HTR-8/SVneo (cell line): ENCODE measurements at places on chromosomes 1 and 21.

GRCh38 chr1:244341455-244342450, 110.0 kb downstream of the ADSS2 start:
- no peak for DNase-seq

GRCh38 chr1:29218223-29218622, 12.5 kb downstream of the MECR start:
- no peak for DNase-seq

DNA sequence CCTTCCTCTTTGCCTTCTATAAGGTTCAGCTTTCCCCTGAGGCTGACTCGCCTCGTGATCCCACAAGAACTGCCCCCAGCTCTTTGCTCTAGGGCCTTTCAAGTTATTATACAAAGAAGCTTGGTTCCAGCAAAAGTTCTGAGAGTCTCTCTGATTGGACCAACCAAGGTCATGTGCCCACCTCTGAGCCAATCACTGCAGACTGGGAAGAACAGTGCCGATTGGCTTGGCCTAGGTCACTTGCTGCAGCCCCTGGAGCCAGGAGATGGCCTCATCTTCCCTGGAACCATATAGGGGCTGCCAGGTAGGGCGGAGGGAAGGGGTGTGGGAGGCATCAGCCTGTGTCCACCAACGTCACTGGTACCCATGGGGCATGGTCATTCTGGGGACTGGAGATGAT, 22.8 kb downstream of the TAS1R2 start:
- DNase-seq: no peak

GRCh38 chr1:226991920-226992319, 51.8 kb downstream of the COQ8A start:
- no peak for DNase-seq

DNA sequence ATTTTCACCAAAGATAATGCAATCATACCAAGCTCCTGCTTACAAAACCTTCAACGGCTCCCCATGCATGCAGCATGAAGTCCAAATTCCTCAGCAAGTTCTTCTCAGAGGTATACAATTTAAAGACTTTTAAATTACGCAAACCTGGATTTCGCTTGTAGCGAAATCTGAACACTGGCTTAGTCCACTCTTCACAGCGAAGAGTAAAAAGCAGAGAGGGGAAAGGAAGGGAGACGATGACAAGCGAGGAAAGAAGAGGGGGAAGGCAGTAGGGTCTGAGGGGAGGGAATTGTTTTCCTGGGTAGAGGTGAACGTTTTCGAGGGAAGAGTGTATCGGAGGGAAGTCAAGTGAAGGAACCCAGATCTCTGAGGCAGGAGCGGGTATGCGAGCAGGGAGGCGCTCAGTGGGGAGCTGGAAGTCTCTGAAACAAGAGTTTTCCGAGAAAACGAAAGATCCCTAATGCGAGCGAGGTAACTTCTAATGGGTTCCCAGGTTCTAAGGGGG, 790 bp downstream of the TESK2 start:
- DNase-seq: no peak

DNA sequence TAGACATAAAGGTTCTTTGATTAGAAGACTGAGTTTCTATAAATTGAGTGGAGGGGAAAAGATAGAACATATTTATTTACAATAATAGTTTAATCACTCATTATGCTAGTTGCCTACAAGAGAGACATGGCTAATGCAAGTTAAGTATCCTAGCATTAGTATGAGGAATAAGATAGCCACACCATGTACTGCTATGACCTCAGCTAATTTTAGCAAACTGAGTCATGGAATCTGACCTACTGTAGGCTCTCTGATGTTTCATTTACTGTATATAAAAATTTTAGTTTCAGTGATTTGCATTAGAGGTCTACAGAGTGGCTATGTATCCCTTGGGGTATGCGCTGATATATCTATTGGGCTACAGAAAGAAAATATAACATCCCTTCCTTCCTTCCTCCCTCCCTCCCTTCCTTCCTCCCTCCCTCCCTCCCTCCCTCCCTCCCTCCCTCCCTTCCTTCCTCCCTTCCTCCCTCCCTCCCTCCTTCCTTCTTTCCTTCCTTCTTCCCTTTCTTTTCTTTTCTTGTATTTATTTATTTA, 5.8 kb downstream of the AGL start:
- no peak for DNase-seq

- no peak for DNase-seq
Measured at GRCh38 chr1:156844102-156844501, 14.8 kb downstream of the INSRR start.

DNA sequence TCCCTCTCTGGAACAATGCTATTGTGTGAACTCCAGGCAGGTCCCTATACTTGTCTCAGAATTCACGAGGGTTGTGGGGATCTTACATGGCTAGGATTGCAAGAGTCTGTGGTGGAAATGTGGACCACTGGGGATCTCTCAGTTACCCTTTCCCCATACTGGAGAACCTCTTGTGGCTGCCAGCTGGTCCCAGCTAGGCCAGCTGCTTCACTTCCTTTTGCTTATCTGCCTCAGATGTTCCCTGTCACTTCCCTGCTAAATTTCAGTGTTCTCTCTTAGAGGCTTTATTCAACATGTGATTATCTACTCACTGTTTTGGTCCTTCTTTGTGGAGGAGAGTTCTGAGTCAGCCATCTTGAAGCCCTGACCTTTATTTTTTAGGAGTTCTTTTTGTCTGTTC, 75.9 kb upstream of the SAMD13 start:
- DNase-seq: no peak

- no peak for DNase-seq
Measured at GRCh38 chr1:182185136-182185535, 123.6 kb upstream of the ZNF648 start.

GRCh38 chr1:7426780-7427604, 344.1 kb upstream of the VAMP3 start:
- no peak for DNase-seq

- no peak for DNase-seq
Measured at GRCh38 chr21:26448751-26449150, 124.3 kb downstream of the CYYR1 start.

- DNase-seq: no peak
Measured at GRCh38 chr1:6866825-6867224, 81.6 kb downstream of the CAMTA1 start.

DNA sequence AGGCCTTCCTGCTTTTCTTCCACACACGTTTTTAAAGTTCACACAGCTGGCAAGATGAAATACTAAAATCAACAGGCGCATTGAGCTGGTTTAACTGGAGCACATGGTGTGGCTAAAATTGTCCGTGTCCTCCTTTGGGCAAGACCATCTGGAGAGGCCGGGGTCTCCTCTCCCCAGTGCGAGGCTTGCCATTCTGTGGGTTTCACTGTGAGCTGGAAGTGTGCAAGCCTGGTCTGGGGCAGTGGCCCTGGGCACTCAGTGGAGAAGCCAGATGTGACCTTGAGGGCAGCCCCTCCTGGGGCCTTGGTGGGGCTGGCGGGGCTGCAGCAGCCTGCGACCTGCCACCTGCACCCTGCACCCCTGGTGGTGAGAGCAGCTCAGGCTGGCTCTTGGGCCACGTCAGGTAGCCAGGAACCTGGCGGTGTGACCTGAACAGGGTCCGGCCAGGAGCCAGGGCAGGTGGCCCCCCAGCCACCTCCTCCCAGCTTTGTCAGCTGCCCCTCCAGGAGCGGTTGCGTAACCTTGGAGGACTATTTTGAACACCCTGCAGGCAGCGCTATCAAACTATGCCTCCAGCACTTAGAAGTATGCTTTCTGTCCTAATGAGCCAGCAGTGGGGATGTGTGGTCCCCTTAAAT, 52.4 kb downstream of the SLC37A1 start:
- DNase-seq: no peak
